PC-9 (cell line): ENCODE measurements at places on chromosomes 5 and 9. TPM values are rescaled to one million over a fixed set of nuclear protein-coding genes. Genes with fewer than 3 reads are reported as not detected.
A peak's percentile ranks its signal among the peaks of the same experiment; 100 is the strongest.

DNA sequence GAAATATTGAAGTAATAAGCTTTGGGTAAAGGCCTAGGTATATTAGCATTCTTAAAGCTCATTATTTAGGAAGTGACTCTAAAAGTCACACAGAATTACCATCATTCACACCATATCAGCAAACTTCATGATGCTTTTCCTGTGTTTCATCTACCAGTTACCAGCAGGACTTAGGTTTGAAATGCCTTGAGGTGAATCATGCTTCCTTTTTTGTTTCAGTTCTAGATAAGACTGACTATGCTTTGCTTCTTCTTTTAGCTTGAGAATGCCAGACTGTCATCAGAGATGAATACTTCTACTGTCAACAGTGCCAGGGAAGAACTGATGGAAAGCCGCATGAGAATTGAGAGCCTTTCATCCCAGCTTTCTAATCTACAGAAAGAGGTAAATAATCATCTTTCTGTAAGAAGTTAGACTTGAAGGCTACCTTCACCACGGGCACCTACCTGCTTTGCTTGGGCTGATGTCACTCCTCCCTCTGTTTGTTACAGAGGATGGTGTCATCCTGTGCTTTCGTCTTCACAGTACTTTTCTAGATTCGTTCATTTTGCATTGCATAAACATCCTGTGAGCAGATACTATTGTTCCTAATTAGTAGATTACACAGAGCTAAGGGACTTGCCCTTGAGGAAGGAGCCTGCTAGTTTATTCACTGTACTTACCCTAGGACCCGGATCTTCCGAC is 34.7 kb downstream of the LMNB1 start:
- DNase-seq = no peak
- H3K4me3 ChIP-seq = no peak overlapping the region
- H3K36me3 ChIP-seq = peaks cover 2% of the 10 kb centered on the region; the same call in 1 of the 2 replicates
- no peak overlapping the region for H3K27ac ChIP-seq
- H3K27me3 ChIP-seq = no peaks in the 10 kb centered on the region
- peaks cover 15% of the 10 kb centered on the region for H3K4me1 ChIP-seq

DNA sequence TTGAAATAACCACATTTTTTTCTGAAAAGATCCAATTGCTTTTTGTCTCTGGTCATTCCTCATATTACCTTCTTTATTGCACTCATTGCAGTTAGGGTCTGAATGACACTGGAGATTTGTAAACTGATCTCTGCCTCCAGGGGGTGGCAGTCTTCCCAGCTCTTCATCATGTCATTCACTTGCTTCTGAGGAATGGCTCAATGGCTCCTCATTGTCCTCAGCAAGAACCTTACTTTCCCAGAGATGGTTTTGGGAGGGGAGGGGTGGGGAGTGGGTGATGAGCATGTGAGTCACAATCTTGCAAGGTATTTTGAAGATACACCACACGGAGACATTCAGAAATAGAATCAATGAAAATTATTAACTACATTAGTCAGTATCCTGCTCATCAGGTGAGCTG is 159.8 kb upstream of the GAS1 start:
- H3K27ac ChIP-seq = no peak overlapping the region
- H3K27me3 ChIP-seq = no peaks in the 10 kb centered on the region
- H3K4me1 ChIP-seq = peaks cover 14% of the 10 kb centered on the region; the same call in 1 of the 2 replicates
- H3K36me3 ChIP-seq = no peaks in the 10 kb centered on the region
- peak; percentile 39 for DNase-seq

DNA sequence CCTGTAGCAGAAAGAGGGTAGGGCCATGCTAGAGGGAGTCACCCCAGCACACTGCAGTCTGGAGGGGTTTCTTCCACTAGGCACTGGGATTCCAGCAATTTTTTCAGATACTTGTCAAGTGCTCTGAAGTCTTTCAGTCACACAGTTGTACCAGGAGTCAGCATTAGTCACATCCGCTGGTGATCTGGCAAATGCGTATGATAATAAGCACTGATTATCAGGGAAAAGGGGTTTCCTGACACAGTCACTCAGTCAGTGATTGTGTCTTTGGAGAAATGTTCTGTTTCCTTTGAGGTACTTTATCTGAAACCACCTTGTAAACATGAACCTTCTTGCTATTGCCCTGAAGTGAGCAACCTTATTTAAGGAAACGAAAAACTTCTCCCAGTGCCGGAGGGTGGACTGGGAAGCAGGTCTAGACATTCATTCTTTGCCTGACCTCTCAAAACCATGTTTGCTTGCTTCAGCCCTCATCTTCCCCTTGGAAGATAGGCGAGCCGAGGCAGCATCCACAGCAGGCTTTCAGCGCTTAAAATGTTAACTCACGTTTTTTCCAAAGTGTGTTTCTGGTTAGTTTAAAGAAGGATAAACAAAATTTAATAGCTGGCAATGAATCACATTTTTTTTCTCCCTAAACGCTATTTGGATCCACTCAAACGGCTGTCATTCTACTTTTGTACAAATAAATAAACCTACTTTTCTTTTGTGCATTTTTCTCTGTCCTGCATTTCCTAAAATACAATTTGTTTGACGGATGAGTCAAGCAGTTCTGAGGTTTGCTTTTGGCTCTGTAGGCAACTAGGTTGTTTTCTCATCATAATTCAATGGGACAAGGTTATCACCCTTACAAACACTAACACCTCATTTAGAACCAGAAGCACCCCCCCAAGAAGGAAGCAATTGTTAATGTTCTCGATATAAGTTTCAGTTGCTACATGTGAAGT is 77.7 kb downstream of the FOXD1 start:
- peak; percentile 58 for DNase-seq
- peak overlapping the region; percentile 30; the same call in 1 of the 2 replicates for H3K4me3 ChIP-seq
- peak overlapping the region; percentile 94 for H3K27ac ChIP-seq
- no peaks in the 10 kb centered on the region for H3K27me3 ChIP-seq

- no peak overlapping the region for H3K27ac ChIP-seq
- no peak overlapping the region for H3K4me3 ChIP-seq
- no peaks in the 10 kb centered on the region for H3K27me3 ChIP-seq
- no peaks in the 10 kb centered on the region for H3K4me1 ChIP-seq
- H3K36me3 ChIP-seq = no peaks in the 10 kb centered on the region
Observed at GRCh38 chr9:34862836-34863235, 95.2 kb upstream of the PHF24 start.

DNA sequence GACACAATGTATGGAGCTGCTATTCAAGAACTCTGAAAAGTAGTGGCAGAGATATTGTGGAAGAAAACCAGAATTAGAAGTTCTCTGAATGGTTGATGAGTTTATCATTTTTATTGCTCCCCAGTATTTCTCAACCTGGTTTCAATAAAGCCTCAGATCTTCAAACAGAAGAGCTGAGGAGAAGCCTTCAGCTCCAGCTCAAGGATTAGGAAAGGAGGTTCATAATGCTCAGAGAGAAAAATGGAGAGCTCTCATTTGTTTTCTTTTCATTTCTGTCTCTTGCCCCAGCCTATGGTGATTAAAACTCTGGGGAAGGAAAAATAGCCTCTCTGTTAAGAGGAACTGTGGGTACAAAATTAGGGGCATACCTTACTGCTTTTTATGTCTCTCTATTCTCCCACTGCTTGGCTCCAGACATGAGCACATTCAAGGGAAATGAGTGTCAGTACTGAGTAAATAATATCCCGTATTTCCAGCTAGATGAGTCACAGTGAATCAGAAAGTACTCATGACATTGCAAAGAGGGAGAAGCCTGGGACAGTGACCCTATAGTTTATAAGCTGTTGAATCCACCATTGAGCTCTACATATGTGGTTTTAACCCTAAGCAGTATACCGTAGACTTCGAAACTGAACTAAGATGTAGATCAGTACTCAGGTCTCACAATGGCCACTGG is 138.1 kb downstream of the EMB start:
- peaks cover 24% of the 10 kb centered on the region for H3K4me1 ChIP-seq
- H3K27ac ChIP-seq = peak overlapping the region; percentile 52
- H3K36me3 ChIP-seq = no peaks in the 10 kb centered on the region

- H3K36me3 ChIP-seq = no peaks in the 10 kb centered on the region
- H3K27me3 ChIP-seq = no peaks in the 10 kb centered on the region
- no peak overlapping the region for H3K4me3 ChIP-seq
- DNase-seq = no peak
- H3K4me1 ChIP-seq = peaks cover 1% of the 10 kb centered on the region; the same call in 1 of the 2 replicates
- H3K27ac ChIP-seq = no peak overlapping the region
Observed at GRCh38 chr9:32565967-32566366, 7.0 kb downstream of the NDUFB6 start.

DNA sequence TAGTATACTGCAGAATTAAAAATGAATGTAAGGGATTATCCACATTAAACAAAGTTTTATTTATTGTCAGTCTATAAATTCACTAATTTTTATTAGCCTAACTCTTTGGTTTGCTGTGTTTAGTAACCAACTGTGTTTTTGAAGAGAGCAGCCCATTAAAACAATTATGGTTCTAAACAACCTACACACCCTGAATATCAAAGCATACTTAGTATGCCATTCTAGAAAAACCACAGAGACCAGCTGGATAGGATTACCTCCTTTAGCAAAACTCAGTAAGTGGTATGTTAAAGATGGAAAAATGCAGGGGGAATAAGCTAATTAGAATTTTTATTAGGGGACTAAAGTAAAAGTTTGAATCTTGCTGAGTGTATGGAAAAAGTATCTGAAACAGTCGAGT is 1981.7 kb upstream of the NUDT12 start:
- H3K27me3 ChIP-seq = no peaks in the 10 kb centered on the region
- no peaks in the 10 kb centered on the region for H3K36me3 ChIP-seq
- DNase-seq = no peak
- H3K27ac ChIP-seq = no peak overlapping the region

DNA sequence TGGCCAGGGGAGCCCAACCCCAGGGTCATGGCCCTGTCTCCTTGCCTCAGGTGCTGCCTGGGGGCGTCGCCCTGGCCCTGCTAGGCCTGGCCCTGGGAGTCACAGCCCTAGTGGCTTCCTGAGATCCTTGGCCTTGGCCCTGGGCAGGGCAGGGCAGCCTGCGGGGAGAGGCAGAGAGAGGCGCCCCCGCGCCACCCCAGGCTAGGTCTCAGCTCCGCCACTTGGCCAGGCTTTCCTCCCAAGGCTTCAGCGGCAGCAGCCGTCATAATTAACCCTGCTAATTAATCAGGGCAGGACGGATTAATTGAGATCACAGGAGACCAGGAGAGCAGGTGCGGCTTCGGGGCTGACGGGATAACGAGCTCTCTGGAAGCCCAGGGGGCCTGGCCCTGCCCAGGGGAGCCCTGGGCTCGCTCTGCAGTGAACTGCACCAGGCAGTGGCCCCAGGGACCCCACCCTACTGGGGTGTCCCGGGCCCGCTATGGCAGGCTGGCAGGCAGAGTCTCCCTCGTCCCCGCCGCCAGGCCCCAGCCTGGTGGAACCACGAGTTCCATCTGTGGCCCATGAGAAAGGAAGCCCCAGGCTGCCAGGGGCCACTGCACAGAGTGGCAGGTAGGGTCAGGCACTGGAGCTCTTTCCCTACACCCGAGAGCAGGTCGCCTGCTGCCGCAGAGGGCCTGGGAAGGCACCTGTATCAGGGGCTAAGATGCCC is 269.6 kb downstream of the PBX3 start:
- H3K4me1 ChIP-seq = no peaks in the 10 kb centered on the region
- DNase-seq = no peak
- H3K27ac ChIP-seq = no peak overlapping the region
- H3K27me3 ChIP-seq = peaks cover 18% of the 10 kb centered on the region
- no peaks in the 10 kb centered on the region for H3K36me3 ChIP-seq
- no peak overlapping the region for H3K4me3 ChIP-seq

DNA sequence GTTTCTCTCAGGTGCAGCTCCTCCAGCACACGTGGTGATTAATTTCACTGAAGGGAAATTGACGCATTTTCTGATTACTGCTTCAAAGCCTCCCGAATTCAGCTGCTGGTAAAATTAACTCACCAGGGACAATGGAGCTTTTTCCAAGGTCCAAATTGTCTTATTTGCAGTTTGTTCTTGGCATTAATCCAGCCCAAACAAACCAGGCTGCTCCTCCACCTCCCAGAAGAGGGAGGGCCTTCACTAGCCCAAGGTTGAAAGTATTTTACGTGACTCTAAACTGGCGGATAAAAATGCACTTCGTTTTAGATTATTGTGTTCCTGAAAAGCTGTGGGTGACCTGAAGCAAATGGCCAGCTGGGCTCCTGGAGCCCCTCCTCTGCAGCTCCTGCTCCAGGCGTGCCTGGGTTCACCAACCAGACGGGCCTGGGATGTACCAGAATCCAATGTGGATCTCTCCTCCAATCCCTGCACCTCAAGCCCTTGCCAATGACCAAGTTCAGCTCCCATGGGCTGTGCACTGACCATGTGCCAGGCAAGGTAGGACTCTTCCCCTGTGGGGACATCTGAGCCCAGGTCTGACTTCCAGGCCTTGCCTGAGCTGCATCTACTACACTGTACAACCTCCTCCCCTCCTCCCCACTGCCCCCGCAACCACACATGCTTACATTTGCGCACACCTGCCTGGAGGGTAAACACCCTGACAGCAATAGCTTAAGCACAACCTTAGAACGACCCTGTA is 193.4 kb downstream of the CDK5RAP2 start:
- H3K4me3 ChIP-seq = no peak overlapping the region
- H3K27me3 ChIP-seq = no peaks in the 10 kb centered on the region
- no peaks in the 10 kb centered on the region for H3K4me1 ChIP-seq
- H3K27ac ChIP-seq = no peak overlapping the region
- no peaks in the 10 kb centered on the region for H3K36me3 ChIP-seq

DNA sequence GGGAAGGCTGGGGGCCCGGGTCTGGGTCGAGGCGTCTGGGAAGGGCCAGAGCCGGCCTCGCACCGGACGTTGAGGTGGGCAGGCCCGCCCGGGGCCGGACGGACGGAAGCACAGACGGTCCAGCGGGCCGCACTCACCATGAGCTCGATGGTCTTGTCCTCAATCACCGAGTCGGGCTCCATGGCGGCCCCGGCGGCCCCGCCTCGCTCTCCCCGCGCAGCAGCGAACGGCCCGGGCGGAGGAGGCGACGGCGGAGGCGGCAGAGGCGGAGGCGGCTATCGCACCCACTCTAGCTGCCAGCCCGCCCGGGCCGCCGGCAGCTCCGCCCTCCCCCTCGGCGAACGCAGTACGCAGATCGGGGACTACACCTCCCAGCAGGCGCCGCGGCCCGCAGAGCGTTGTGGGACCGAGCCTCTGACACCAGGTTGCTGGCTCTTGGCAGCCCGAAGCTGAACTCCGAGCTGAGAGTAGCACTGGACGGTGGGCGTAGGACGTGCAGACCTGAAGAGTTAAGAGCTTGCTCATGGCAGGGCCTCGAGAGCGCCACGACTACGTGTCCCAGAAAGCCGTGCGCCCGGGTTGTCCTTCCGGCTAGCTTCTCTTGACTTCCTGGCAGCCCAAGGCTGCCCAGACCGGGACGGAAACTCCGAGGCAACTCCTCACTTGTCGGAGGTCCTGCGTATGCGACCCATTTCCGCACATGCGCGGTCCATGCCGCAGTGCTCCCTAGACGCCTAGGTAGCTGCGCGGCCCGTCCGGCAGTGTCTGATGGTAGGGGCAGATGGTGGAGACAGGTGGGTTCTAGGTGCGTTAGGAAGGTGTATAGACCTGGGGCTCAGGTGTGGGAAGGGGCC is at the start of gene FBXW11:
TSS of gene FBXW11 (minus strand) at position 318 of the 854 bp plus-strand sequence. CDS start at position 182, 136 bp downstream.
- peak within 1 kb of the TSS; percentile 86 for H3K4me3 ChIP-seq
- peaks cover 6% of the 10 kb centered on the region; the same call in 1 of the 2 replicates for H3K36me3 ChIP-seq
- peak within 1 kb of the TSS; percentile 68 for H3K27ac ChIP-seq
- no peaks in the 10 kb centered on the region for H3K27me3 ChIP-seq
- DNase-seq = peak; percentile 96

- H3K36me3 ChIP-seq = no peaks in the 10 kb centered on the region
- DNase-seq = no peak
- H3K27me3 ChIP-seq = peaks cover 53% of the 10 kb centered on the region
- H3K4me1 ChIP-seq = no peaks in the 10 kb centered on the region
Observed at GRCh38 chr5:180607861-180608571, 16.7 kb upstream of the SCGB3A1 start.

Gene KCNV2
- total RNA-seq = not detected in 2 replicates

Gene ENTPD8
- total RNA-seq = 5.4 and 5.9 TPM in 2 replicates

Gene COL5A1
- total RNA-seq = 15.2 and 32.8 TPM in 2 replicates

Gene PDCD1LG2
- total RNA-seq = 0.55 and 1.4 TPM in 2 replicates

Gene DTWD2
- total RNA-seq = 3.3 and 4.9 TPM in 2 replicates

Gene ANKRD18A
- 4.2 and 4.9 TPM in 2 replicates for total RNA-seq

Gene CCDC152
- total RNA-seq = 0.25 and 0.26 TPM in 2 replicates

Gene UBE2D2
- 86.2 and 115 TPM in 2 replicates for total RNA-seq
